Activated naive CD4-positive, alpha-beta T cell (primary cell): ENCODE measurements at places on chromosomes 1 and 21.

DNA sequence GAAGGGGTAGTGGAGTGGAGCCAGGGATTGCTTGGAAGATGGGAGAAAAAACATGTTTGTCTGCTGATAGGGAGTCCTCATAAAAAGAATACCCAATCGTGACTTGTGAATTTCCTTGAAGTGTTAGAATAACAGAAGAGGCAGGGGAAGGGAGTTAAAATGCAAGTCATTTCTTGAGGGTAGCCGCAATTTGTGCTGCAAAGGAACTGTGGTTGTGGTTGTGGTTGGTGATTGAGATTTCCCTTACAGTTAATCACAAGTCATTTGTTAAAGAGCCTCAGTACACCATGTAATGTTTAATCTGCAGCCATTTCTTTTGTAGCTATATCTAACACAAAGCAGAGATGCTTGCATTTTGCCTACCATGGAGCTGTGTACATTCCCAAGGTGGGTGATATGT, 38.5 kb upstream of the EGLN1 start:
- DNase-seq = no peak

GRCh38 chr1:216641669-216642460, 81.4 kb downstream of the ESRRG start:
- no peak for DNase-seq

DNA sequence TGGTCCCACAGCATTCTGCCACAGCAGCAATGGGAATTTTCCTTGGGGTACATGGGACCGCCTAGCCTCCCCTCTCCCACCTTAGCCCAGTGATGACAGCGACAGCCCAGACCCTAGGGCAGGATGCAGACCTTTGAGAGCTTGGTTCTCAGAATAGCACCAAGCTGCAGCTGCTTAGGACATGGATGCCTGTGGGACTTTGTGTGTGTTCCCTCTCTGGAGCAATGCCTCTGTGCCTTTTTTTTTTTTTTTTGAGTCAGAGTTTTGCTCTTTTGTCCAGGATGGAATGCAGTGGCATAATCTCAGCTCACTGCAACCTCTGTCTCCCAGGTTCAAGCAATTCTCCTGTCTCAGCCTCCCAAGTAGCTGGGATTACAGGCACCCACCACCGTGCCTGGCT, 44.2 kb upstream of the AK4 start:
- no peak for DNase-seq

- no peak for DNase-seq
Measured at GRCh38 chr1:214552174-214552608, 789 bp upstream of the PTPN14 start.
